Stimulated activated CD4-positive, alpha-beta T cell treated with anti-CD3 and anti-CD28 coated beads, TNF-alpha, amount 100 ng/mL, for 4 hours (primary cell): ENCODE measurements at places on chromosomes 12 and 14.

DNA sequence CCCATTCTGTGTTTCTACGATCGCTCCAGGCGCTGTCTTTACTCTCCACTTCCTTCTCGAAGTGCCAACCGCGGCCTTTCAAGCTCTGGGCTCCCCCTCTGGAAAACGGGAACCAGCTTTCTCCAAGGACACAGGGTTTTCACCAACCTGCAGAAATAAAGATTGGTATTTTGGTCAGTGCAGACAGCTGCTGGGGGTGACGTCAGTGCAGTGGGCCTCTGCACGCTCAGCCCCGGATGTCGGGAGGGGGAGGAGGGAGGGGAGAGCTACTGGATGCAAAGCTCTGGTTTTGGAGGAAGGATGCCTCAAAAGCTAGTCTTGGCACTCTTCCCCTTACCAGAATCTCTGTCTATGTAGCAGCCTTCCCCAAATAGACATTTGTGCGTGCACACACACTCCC is 19.9 kb downstream of the HRK start:
- DNase-seq, result no peak

- no peak for DNase-seq
Measured at GRCh38 chr12:45276154-45276755, 60.4 kb downstream of the ANO6 start.

- no peak for DNase-seq
Measured at GRCh38 chr12:101738920-101739665, at the start of gene SYCP3. SYCP3 (minus strand) TSS chr12:101739462; CDS start chr12:101737935, 1,527 bp downstream.

GRCh38 chr14:62110941-62111340 is 348.7 kb downstream of the SNAPC1 start:
- DNase-seq, result no peak

DNA sequence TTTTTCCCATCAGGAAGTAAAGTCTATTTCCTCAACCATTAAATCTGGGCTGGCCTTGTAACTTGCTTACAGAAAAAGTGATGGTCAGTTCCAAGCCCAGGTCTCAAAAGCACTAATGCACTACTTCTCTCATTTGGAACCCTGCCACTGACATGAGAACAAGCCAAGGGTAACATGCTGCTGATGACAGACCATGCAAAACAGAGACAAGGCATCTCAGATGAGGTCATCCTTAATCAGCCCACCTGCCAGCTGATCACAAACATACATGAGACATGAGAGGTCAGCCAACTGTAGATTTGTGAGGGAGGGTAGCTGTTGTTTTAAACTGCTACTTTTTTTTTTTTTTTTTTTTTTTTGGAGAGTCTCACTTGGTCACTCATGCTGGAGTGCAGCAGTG is 16.2 kb downstream of the TWF1 start:
- DNase-seq, result no peak

GRCh38 chr12:47082283-47082682 is 2.5 kb upstream of the AMIGO2 start:
- DNase-seq, result no peak

- no peak for DNase-seq
Measured at GRCh38 chr12:15599266-15600037, 189.7 kb downstream of the EPS8 start.
